ENCODE measurements at places on chromosomes 16 and 17.

DNA sequence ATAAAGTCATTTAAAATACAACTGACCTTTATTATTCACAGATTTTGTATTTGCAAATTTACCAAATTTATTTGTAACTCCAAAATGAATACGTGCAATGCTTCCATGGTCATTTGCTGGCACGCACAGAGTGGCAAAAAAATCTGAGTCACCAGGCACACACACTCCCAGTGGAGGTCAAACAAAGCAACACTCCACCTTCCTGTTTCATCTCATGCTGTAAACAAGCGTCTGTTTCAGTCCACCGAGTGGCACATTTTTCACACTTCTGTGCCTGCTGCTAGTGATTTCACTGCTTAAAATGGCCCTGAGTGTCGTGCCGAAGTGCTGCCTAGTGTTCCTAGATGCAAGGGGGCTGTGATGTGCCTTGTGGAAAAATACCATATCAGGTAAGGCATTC lies 17.8 kb upstream of the ITGAE start:
- no peak for DNase-seq

- no peak for DNase-seq
These were observed 36.1 kb upstream of the ERCC4 start for GRCh38 chr16:13883881-13884280.

- no peak for DNase-seq
These were observed 229.7 kb downstream of the SNX29 start for GRCh38 chr16:12206098-12206748.

- no peak for DNase-seq
These were observed 43.2 kb downstream of the RAB11FIP4 start for GRCh38 chr17:31434727-31435050.

GRCh38 chr16:10937068-10937859 lies 5.0 kb downstream of the DEXI start:
- DNase-seq, result no peak

DNA sequence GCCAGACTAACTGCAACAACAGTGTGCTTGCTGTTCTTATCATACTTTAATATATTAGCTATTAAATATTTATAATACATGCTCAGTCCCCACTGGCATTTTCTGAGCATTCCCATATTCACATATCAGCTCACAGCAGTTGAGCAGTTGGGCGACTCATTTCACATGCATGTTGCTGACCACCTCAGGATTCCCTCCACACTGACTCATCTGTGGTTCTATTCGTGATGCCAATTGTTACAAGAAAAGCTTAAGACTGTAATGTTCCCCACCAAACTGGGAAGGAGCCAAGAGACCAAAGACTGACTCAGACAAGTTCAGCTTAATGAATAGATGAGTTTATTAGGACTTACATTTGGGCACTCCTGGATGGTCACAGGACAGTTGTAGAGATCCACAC lies 100.3 kb upstream of the KIF2B start:
- no peak for DNase-seq

DNA sequence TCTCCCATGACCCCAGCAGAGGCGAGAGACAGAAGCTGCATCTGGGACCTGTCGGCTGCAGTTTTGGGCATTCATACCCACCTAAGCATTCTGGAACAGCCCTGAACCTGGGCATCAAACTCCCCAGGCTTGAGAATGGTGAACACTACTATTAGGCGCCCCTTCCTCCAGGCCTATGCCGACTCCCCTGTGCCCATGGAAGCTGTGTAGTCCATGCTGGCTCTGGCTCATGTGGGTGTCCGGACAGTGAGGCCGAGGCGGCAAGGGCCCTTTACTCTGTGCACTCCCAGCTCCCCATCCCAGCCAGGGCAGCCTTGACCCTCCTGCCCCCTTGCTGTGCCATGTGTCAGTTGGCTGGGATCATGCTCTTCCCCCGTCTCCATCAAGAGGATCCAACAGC lies 89.0 kb upstream of the TOB1 start:
- DNase-seq, result no peak

DNA sequence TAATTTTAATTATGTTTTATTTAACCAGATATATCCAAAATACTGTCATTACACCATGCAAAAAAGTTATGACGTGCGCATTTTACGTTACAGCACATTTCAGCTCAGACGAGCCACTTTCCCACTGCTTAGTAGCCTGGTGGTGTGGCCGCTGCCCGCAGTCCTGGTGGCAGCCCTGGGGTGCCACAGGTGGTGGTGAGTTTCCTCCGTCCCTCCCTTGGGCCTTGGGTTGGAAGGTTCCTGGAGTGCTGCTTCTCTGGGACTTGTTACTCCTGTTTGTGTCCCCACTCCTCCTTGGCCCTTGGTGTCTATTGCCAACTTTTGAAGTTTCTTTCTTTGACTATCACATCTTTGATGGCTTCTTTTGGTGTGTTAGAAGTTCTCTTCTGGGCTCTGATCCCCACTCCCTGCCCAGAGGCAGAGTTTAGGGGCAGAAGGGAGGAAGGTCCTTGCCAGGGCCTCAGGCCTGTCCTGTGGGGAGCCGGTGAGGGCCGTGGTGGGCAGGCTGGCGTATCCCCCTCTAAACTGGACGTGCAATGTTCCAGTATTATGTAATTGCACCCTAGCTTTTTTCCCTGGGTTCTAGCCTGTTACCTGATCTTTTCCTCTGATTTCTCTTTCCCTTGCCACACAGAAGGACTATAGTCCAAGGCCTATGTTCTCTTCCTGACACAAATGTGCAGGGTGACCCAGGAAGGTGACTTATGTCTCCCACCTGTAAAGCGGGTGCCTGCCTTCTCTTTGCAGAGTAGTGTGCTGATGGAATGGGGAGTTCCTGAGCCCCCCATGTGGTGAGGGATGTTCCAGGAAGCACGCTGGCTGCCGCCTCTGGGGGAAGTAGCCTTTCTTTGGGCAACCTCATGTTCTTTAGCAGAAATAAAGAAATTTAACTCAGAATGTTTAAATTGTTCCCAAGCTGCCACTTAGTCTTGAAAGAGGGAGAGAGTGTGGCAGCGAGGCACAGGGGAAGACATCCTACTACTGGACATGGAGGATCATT lies 8.4 kb downstream of the MPRIP start:
- no peak for DNase-seq

DNA sequence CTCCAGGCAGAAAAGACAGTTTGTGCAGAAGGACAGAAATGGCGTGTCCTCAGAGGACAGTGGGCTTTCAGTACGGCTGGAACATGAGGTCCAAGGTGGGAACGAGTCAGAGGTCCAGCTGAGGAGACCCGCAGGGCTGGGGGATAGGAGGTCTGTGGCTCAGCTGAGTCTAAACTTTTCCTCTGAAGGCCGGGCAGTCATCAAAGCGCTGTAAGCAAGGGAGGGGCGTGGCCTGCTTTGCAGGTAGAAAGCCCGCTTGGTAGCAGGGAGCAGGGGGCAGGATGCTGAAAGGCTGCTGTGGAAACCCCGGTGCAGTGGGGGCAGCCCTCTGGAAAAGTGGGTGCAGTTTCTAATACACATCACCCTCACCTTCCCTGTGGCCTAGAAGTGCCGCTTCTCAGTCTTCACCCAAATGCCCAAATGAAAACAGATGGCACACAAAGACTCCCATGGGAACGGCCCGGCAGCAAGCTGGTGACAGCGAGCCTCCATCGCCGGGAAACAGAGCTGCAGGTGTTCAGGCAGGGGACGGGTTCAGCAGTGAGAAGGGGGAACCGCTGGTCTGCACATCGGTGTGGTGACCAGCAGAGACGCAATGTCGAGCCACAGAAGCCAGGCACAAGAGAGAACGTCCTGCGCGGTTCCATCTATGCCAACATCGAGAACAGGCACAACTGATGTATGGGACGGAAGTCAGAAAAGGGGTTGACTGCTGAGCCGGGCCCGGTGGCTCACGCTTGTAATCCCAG lies 12.2 kb upstream of the OSGIN1 start:
- DNase-seq, result no peak

DNA sequence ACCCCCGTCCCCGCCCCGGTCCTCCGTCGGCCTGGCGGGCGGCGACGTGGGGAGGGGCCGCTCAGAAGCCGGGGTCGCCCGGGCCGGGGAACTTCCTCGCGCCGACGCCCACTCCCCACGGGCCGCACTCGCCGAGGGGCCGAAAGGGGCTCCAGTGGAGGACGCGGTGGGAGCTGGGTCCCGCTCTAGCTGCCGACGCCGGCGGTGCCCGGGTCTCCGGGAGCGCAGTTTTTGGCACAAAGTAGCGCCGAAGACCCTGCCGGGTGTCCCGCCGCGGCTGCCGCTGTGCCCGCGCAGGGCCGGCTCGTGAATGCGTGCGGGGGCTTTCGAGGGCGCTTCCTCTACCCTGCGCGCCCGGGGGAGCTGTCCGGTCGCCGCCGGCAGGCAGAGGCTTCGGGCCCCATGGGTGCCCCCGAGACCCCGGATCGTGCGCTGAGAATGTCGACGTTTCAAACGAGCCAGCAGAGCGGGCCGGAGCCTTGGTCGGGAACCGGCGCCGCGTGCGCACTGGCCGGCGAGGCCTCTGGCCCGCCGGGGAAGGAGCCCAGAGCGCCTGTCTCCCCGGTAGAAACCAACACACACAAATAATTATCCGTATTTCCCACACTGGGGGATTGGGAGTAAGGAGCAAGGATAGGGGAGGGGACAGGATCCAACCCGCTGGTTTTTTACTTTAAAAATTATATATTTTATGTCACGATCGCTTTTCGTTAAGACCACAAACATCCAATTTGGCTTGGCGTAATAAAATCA lies 46.6 kb upstream of the SLC38A10 start:
- no peak for DNase-seq
